Tibial nerve (tissue), 4 donors: ENCODE measurements at places on chromosomes 2 and 18. TPM values are rescaled to one million over a fixed set of nuclear protein-coding genes. Genes with fewer than 3 reads are reported as not detected.
A peak's percentile ranks its signal among the peaks of the same experiment; 100 is the strongest.

GRCh38 chr2:138016351-138017087, 52.2 kb downstream of the HNMT start:
- DNase-seq = no peak

GRCh38 chr2:190136825-190137224, 74.3 kb upstream of the MSTN start:
- no peak for DNase-seq

GRCh38 chr2:74067221-74067747, 80.4 kb downstream of the BOLA3 start:
- DNase-seq = no peak

GRCh38 chr2:176128982-176129796, at the start of gene HOXD8:
TSS of gene HOXD8 (plus strand) at chr2:176129705. CDS start at chr2:176130367, 662 bp downstream.
- DNase-seq = no peak

The PAIP2B gene
- 14.7 TPM for total RNA-seq

The AFF3 gene
- 18.4 TPM for total RNA-seq

DNA sequence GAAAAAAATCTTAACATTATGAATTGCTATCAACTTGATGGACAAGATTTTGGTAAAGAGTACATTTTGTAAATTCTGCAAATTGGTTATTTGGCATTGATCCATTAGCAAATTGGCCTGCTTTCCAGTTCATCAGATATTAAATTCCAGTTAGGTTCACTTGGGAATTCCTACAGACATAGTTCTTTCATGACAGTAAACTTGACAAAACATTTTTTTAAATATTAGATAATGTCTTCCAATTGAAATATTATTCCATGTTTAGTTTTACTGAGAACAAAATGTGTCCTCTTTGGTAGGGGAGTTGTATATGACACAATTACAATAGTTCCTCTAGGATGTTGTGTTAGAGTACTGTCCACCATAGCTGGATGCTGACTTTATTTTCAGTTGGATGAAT, 141.9 kb downstream of the LCLAT1 start:
- no peak for DNase-seq

The NYAP2 gene
- total RNA-seq = not detected

The AGAP1 gene
- total RNA-seq = 35.7 TPM

GRCh38 chr18:34913837-34914661, 127.2 kb upstream of the MAPRE2 start:
- DNase-seq = no peak

The GPR55 gene
- 0.21 TPM for total RNA-seq

The NEU4 gene
- 1.6 TPM for total RNA-seq

GRCh38 chr2:150143087-150143536, 344.4 kb downstream of the RND3 start:
- DNase-seq = no peak

The FSIP2 gene
- total RNA-seq = 1.2 TPM

The GPR17 gene
- total RNA-seq = 1.2 TPM

The ZNF519 gene
- 11.4 TPM for total RNA-seq

- no peak for DNase-seq
Observed at GRCh38 chr2:121993682-121994081, 238.2 kb downstream of the TSN start.

- DNase-seq = no peak
Observed at GRCh38 chr2:104678181-104678580, 175.7 kb upstream of the POU3F3 start.

DNA sequence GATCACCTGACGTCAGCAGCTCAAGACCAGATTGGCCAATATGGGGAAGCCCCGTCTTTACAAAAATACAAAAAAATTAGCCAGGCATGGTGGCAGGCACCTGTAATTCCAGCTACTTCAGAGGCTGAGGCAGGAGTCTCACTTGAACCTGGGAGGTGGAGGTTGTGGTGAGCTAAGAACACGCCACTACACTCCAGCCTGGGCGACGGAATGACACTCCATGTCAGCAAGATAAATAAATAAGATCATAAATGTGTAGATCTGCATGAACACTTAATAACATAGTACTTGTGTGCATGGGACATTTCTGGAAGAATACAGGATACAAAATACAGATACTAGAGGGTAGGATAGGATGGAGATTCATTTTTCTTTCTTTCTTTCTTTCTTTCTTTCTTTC, 9.1 kb downstream of the EHD3 start:
- no peak for DNase-seq

DNA sequence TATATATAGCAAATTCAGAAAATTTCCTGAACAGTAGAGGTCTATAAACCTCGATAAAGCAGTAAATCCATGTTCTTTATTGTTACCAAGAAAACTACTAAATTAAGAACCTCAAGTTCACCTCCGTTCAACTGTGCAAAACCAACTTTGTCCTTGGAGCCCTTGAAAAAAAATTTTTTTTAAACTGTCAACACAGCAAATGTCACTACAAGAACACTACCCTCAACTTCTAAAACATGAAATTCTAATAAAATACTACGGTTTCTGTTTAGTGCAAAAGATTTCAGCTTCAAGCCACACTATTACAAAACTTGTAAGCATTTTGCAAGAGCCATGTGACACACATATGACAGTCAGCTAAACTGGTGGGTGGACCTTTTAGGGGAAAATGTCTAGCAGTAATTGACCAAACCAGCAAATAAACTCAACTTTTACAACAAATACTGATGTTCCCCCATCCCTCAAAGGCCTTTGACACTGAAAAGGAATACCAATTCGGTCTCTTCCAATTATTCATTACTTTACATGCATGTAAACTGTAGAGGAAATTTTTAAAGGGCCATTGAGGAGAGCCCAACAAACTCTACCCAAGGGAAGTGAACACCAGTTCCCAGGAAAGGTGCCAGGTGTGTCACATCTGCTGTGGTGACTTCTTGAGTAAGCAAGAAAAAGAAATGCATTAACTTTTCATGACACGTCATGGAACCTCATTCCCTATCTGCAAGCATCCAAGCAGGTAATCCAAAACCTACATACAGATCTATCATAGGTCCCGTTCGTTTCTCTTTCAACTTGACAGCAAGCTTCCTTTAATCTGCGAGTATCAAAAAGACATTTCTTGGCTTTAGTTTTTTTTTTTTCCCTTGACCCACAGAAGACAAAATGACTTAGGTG, 1.4 kb downstream of the RAB1A start:
- DNase-seq = peak; percentile 80

GRCh38 chr18:77897606-77898005, 648.0 kb downstream of the GALR1 start:
- no peak for DNase-seq

The SLC5A7 gene
- total RNA-seq = not detected

The TSGA10 gene
- total RNA-seq = 11.3 TPM

- DNase-seq = no peak
Observed at GRCh38 chr2:176479961-176480360, 210.7 kb downstream of the MTX2 start.

GRCh38 chr18:23340661-23341060, 112.4 kb upstream of the RIOK3 start:
- DNase-seq = no peak

DNA sequence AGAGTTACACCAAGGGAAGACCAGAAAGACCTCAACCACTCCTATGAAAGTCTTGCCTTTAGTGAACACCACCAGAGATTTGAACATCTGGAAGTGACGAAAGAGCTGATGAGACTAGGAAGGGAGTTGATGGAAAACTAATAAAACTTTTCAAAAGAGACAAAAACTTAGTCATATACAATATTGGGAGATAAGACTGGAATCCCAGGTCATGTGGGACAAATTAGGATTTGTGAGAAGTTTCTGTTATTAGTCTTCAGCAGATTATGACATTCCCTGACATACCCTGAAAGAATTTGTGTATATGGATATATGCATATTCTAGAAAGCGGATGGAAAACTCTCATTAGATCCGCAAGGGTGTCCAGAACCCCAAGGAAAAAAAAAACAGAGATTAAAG, 145.0 kb upstream of the LTBP1 start:
- no peak for DNase-seq

GRCh38 chr18:24719791-24720190, 259.4 kb downstream of the HRH4 start:
- no peak for DNase-seq

DNA sequence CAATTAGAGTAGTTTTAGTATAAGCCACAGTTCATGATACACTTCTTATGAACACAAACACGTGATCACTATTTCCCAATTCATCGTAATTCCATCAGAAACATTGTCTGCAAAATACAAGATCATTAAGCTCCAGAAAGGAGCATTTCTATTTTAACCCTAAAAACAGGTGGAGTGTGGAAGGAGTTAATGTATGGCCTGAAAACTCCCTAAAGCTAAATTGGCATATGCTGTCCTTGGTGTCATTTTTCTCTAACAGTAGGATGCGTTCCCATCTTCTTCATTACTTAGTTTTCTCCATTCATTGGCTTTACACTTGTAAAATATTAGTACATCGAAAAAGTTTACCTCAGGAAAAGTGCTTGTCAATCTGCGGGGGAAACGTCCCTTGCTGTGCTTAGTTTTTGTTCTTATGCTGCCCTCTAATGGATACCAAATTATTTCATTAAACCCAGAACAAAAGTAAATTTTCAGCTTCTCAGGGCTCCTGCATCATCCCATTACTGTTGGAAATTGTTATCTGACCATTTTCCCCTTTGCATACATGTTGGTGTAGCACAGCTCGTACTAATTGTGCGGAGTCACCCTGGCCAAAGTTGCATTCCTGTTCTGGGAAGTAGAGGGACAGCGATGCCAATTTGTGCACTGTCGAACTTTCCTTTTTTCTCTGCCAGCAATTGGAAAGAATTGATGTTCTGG, 153.4 kb downstream of the GPD2 start:
- DNase-seq = no peak

The SGPP2 gene
- total RNA-seq = not detected

The WDR7 gene
- total RNA-seq = 35.0 TPM
